ENCODE measurements at places on chromosomes 11 and 22.

DNA sequence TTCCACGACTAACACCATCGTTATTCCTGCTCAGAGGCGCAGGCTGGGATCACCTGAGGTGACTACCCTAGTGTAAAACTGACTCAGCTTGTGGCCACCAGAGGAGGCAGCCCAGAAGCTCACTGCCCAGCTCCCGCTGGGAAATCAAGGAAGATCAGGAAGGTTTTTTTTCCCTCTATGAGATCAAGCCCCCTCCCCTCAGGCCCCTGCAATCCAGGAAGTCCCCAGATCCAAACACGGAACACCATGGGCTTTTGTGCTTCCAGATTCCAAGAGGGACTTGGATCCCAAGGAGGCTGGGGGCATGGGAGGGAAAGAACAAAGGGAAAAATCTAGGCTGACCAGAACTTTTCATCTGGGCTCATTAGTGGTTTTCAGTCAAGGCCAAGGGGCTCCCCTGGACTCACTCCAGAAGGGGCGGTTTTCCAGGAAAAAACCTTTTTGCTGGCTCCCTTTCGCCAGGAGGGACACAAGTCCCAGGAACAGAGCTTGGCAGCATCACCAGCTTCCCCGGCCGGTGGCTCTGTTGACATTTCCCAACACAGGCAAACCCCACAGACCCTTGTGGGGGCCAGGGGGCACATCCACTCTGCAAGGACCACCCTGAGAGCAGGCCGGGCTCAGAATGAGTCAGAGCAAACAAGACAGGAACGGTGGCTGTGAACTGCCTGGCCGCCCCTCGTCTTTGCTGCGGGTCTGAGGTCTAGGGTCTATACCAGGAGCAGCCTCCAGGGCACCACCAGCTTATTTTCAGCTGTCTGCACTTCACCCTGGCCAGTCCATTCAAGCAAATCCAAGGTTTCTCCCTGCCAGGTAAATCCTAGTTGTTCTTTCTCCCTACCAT lies 36.8 kb downstream of the MYH9 start:
- DNase-seq: no peak

DNA sequence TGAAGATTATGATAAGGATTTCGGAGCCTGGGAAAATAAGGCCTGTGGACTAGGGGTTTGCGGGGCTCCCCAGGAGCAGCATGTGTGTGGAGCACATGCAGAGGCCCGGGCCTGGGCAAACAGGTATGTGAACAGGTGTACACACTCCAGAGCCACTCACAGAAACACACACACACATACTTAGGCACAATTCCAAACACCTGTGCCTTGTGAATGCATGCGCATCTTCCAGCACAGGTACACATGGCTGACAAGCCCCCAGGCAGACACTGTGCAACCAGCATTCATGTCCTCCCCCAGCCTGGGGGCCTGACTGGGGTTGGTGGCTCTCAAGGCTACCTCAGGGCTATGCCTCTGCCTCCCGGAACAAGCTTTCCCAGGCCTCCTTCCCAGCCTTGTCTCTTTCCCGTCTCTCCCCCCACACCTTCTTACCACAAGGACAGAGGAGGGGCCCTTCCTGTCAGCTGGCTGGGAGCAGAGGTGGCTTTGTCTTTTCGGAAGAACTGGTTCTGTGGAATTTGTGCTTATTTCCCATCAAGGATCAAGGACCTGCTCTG lies 2.6 kb upstream of the P2RY6 start:
- no peak for DNase-seq

DNA sequence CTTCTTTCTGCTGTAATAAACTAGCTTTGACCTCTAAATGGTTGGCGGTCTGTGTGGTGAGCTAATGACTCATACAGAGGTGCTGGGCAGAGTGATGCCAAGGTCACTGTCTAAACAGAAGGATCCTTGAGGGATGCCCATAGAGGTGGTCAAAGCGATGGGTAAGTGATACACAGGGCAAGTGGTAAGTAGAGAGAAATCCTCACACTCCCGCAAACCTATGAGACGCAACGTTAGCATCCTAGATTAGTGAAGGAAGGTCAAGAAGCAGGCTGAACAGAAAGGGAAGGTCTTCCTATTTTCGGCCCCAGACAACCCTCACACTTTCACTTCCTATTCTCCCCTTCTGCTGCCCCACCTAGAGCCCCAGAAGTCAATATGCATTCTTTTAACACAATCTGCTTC lies 65.6 kb upstream of the SESN3 start:
- no peak for DNase-seq

- no peak for DNase-seq
Measured at GRCh38 chr11:95108159-95108611, 18.5 kb downstream of the ENDOD1 start.

DNA sequence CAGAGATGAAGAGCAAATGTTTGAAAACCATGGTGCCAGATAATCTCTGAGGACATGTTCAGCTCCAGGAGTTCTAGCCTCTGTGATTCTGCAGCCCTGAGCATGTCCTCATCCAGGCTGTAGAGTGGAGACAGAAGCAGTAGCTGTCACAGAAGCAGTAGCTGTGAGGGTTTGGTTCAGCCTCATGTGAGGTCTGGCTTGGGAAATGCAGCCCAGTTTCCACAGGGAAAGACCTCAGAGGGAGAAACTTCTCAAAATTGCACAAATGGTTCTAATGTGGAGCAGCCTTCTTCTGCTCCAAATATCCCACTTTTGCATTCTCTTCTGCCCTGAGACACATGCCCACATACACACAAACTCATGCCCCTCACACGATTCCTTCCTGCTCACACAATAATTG lies 48.4 kb downstream of the DBX1 start:
- no peak for DNase-seq

All from activated naive CD8-positive, alpha-beta T cell treated with anti-CD3 and anti-CD28 coated beads, Interleukin-2, amount 50 U/mL, for 16 hours (primary cell).